ENCODE measurements at places on chromosomes 3 and 15. TPM values are rescaled to one million over a fixed set of nuclear protein-coding genes. Genes with fewer than 3 reads are reported as not detected.

DNA sequence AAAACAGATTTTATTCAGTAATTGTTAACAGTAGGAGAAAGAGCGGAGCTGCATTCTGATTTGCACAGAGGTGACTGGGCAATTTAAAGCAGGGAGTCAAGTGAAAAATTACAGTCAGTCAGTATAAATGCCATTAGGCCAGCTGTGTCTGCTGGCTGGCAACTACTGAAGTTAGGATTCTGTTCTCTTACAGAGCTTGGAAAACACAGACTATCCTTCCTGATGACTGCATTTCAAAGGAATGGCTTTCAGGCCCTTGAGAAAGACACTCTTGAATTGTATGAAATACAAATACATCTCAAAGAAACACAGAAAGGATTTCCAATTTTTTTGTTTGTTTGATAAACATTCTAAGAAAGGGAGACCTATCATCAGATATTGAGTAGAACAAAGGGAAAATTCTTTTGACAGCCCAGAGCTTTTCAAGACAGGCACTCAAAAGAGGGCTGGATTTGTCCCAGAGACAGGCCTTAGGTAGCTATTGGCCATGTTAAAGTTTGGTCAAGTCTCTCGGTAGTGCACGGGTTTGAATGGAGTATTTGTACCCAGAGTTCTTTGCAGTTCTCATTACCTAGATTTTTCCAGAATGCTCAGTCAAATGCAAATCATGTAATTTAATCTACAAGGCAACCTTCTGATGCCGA is 551.2 kb upstream of the CCDC54 start:
- no peak for DNase-seq

Gene NEO1
- 15.6 TPM for total RNA-seq

GRCh38 chr15:88848203-88848602 is 45.0 kb downstream of the ACAN start:
- DNase-seq: no peak

Gene ZIC4
- total RNA-seq: not detected

GRCh38 chr15:62165793-62166375 is 799 bp upstream of the C2CD4B start:
- peak; percentile 24 for DNase-seq

Gene SERINC4
- not detected for total RNA-seq

Gene MRPS25
- total RNA-seq: 92.7 TPM

GRCh38 chr3:126464494-126464893 is 11.2 kb downstream of the ZXDC start:
- no peak for DNase-seq

DNA sequence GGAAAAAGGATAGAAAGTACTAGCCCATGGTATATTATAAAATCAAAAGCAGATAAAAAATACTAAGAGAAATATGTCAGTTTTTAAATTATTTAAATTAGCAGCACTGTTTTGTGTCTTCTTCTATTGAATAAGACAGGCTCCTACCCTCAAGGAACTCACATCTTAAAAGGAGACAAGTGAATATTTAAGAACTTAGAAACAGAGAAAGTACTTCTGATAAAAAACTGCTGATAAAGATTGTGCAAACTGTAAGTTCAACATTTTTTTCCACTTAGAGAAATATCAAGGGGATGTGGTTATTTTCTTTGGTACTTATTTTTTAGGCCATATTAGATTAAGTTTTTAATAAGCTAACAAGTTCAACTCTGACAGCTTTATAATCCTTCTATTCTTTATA is 3.0 kb upstream of the ANKRD28 start:
- no peak for DNase-seq

- DNase-seq: peak; percentile 76
Observed at GRCh38 chr3:149808209-149808829, 4.7 kb upstream of the RNF13 start.

Gene SNURF
- total RNA-seq: 62.4 TPM

- no peak for DNase-seq
Observed at GRCh38 chr15:29708519-29708918, 113.7 kb downstream of the TJP1 start.

Gene LRRIQ4
- total RNA-seq: not detected

GRCh38 chr15:85828874-85829273 is 34.1 kb upstream of the KLHL25 start:
- DNase-seq: no peak

Measured in right cardiac atrium (tissue), 5 donors.